Activated naive CD4-positive, alpha-beta T cell treated with anti-CD3 and anti-CD28 coated beads, Interleukin-2, amount 50 U/mL, for 16 hours (primary cell): ENCODE measurements at places on chromosomes 6 and 20.

GRCh38 chr6:40735121-40735520 lies 148.0 kb upstream of the LRFN2 start:
- no peak for DNase-seq

DNA sequence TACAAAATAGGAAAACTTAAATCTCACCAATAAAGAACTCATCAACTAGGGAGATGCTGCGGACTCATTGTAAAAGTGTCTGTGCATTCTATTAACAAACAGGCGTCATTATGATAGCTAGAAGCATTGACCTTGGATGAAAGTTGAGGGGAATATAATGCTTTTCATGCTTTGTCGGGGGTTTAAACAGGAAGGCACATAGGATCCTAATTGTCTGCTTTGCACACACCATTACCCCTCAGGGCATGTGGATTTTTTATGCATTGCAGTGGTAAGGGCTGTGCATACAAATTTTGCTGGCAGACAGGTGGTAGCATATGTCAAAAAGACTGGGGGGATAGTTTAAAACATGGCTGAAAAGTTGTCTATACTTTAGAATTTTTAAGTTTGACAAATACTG lies 447.9 kb upstream of the PLCB4 start:
- DNase-seq, result no peak

GRCh38 chr6:166354143-166354542 lies 11.8 kb upstream of the SFT2D1 start:
- DNase-seq, result no peak

- no peak for DNase-seq
Observed at GRCh38 chr6:150254770-150255169, 111.9 kb downstream of the PPP1R14C start.

DNA sequence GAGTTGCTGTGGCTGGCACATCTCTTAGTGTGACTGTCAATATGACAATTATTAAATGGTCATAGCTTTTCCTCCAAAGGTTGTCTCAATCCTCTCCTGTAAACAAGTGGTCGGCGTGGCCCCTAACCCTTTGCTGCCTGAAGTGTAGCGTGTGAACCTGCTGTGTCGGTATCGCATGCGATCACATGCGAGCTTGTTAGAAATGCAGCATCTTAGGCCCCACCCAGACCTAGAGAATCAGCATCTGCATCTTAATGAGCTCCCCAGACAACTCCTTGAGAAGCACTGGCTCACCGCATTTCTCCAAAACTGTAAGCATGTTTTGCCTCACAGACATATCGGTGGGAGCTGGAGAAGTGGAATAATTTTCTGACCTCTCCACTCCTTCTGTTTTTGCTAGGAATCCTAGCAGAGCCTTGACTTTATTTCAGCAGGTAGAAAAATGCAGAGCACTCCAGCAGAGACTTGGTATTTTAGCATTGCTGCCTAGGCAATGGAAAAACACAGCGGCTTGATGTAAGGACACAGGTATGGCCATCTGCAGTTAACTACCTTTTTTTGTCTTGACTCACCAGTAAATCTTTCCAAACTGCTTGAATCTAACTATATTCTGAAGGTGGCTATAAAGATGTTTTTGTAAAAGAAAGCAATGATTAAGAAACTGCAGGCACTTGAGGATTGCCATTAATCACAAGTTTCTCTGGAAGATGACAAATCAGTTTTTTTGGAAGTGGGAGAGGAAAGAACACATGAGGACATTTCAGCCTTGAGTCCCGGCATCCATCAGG lies 67.6 kb downstream of the PSMG4 start:
- no peak for DNase-seq

DNA sequence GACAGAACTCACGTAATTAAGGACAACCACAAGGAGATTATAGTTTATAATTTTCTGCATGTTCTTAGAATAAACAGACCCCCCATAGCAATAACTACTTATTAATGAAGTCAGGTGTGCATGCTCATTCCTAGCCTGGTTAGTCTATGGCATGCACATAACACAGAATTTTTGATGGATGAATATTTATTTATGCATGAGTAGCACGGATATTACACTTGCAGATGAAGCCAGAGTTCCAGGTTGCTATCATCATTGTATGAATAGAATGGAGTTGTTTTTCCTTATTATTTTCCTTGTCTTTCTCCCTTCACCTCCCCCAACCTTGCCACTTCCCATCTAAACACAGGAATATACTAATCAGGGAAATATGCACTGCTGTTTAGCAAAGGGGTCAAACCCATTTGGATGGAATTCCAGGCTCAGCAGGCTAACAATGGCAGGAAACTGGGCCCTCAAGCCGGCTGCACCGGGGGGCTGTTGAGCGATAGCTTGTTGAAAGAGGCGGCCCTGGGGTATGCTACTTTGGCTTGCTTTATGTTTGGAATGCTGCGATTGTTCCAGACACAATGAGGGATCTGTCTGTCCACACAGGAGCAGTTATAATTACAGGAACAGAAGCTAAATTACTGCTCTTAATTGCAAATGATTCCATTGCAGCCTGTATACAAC lies 112.6 kb downstream of the TMEM170B start:
- no peak for DNase-seq

- no peak for DNase-seq
Observed at GRCh38 chr6:135798751-135799515, 52.6 kb upstream of the PDE7B start.

GRCh38 chr6:169046483-169047192 lies 207.0 kb downstream of the THBS2 start:
- no peak for DNase-seq

DNA sequence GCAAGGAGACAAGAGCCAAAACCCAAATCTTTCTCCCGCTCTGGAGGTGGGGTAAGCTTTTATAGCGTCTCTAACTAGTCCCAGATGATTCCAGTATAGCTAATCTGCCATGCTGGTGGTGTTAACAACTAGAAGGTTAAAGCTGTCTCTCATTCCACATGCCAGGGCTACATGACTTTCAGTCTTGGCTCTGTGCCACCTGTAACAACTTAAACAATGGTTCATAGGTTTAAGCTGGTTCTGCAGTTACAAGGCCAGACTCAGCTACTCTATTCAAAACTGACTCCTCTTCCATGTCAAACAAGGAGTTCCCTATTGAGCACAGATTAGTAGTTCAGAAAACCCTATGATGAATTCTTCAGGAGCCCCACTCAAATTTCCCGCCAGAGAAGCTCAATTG lies 128.9 kb downstream of the ELOVL4 start:
- no peak for DNase-seq

DNA sequence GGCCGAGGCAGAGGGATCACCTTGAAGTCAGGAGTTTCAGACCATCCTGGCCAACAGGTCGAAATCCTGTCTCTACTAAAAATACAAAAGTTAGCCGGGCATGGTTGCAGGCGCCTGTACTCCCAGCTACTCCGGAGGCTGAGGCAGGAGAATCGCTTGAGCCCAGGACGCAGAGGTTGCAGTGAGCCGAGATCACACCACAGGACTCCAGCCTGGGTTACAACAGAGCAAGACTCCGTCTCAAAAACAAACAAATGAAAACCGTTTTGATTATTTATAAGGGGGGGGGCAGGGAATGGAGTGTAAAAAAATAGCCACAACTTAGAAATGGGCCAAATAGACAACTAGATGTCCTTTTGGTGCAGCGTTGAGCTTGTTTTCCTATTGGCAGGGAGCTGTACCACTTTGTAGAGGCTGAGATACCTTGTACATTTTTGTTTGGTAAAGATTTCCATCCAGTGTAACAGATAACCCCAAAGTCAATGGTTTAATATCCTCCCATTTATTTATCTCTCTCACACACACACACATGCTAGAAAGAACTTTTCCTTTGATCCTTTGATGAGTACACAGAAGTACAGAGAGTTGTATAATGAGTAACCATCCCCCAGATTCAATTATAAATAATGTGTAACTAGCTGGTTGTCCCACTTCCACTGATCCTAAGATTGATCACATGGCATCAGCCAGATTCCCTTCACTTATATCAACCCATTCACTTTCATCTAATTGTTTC lies 477.5 kb downstream of the PRKN start:
- DNase-seq, result no peak

- DNase-seq, result no peak
Observed at GRCh38 chr20:40655451-40655850, 33.6 kb downstream of the MAFB start.

- DNase-seq, result no peak
Observed at GRCh38 chr20:43235998-43236397, 46.3 kb upstream of the PTPRT start.

- no peak for DNase-seq
Observed at GRCh38 chr6:42766163-42766670, 15.6 kb upstream of the BICRAL start.

DNA sequence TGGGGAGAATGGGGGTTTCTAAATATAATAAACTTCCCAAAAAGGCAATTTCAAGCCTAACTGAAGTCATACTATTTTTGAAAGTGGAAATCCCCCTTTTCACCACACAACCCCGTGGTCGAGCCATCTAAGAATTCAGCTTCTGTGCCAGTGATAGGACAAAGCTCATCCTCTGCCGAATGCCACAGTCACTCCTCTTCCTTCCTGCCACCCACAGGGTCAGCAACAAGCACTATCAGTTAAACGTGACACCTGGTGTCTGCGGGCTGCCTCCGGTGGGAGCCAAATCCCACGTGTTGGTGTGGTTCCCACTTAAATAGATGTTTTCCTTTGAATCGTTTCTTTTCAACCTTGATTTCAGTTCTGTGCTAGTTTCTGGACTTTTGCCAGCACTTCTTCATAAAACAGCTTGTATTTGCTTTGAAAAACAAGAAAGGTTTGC lies 60.7 kb downstream of the TNFAIP3 start:
- DNase-seq, result peak; percentile 73

GRCh38 chr6:38876475-38876874 lies 161.4 kb downstream of the DNAH8 start:
- DNase-seq, result peak; percentile 14

DNA sequence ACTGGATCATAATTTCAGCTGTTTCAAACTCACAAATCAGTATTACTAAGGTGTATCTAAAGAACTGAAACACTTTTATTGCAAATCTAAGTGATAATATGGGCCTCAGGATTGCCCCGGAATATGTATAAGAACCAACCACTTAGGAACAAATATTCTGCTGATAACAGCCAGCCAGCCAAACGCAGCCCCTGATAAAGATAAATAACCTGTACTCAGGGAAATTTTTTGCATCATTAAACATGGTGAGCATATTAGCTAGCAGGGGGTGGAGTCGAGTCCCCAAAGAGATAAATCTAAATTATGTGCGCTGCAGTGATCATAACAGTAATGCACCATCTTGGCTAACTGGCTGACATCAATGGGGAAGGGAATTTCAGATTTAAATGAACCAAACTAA lies 410.2 kb upstream of the MAP3K7 start:
- DNase-seq, result no peak

- no peak for DNase-seq
Observed at GRCh38 chr20:40787941-40788340, 98.9 kb upstream of the MAFB start.

DNA sequence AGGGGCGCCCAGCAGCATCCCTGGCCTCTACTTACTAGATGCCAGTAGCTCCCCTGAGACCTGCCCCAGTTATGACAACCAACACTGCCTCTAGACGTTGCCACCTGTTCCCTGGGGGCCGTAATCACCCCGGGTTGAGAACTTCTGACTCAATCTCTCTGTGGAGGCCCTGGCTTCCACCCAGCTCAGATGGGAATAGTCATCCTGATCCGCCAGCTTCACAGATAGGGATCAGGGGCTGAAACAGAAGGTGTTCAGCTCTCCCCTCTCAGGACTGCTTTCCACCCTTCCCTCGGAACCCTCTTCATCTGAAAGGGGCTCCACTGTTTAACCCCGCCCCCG lies 3.3 kb downstream of the CAPN11 start:
- no peak for DNase-seq

DNA sequence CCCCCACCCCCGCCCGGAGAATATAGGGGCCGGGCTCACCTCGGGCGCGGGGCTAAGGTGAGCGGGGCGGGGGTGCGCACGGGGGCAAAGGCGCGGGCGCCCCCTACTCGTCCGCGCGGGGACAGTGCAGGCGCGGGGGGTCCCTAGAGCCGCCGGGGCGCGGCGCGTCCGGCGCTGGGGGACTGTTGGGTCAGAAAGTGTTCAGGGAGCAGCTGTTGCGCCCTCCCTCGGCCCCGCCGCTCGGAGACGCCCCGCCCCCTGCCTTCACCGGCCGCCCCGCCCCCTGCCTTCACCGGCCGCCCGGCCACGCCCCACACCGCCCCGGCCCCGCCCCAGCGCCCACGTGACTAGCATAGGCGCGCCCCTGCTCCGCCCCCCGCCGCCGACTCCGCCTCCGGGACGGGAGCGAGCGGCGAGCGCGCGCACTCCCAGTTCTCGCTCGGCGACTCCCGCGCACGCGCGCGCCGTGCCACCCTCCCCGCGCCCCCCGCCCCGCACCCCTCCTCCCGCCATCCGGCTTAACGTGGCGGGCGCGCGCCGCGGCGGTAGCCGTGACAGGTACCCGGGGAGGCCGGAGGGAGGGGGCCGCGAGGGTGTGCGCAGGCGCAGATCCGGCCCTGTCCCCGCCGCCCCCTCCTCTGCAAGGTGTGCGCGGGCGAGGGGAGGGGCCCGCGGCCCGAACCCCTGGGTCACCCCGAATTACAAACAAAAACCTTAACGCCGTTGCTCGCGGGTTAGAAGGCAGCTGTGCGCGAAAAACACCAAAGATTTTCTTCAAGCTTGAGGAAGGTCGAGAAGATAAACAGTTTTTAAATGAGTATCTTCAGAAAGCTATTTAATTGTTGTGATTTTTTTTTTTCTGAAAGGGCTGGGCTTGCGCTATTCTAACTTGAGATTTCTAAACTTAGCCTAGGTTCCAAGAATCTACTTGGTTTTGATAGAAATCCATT lies 704 bp upstream of the ZNF217 start:
- peak; percentile 95 for DNase-seq

GRCh38 chr6:93369586-93370134 lies 49.7 kb downstream of the EPHA7 start:
- DNase-seq, result no peak

- DNase-seq, result peak; percentile 33
Observed at GRCh38 chr6:158002951-158003853, 21.5 kb downstream of the SYNJ2 start.

DNA sequence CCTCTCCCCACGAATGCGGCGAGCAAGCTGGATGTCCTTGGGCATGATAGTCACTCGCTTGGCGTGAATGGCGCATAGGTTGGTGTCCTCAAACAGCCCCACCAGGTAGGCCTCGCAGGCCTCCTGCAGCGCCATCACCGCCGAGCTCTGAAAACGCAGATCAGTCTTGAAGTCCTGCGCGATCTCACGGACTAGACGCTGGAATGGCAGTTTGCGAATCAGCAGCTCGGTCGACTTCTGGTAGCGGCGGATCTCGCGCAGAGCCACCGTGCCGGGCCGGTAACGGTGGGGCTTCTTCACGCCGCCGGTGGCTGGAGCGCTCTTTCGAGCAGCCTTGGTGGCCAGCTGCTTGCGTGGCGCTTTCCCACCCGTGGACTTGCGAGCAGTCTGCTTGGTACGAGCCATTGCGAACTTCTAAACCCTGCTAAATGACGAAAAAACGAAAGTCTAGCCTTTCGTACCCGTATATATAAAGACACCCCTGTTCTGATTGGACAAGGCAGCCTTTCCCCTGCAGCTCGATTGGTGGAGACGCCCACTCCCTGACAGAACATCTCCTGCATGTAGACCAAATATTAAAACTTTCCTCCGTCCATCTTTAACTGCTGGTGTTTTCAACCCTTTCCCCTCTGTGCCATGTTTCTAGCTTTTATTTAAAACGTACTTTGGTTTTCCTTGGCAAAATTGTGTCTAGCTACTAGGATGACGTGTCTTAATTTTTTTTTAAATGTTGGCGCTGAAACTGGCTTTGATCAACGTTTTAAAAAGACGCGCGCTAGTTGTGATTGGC lies 109.8 kb downstream of the HFE start:
- DNase-seq, result peak; percentile 74

- no peak for DNase-seq
Observed at GRCh38 chr20:8492173-8492572, 360.1 kb downstream of the PLCB1 start.
